SK-N-MC (cell line): ENCODE measurements at places on chromosomes 1 and 21.
A peak's percentile ranks its signal among the peaks of the same experiment; 100 is the strongest.

DNA sequence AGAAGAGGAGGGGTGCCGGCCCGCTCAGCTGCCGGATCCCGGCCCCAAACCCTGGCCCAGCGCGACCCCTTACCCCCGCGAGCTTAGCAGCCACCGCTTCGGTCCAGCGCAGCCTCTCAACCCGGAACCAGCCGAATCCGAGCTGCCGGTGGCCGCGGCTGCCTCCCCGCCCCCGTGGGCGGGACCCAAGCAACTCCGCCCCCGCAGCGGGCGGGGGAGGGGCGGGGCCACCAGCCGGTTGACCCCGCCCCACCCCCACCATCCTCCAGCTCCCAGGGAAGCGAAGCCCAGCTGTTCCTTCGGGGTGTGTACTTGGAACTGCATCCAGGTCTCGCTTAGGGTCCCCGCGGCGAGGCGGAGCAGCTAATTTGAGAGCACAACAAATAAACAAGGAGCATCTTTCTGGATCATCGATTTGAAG is at the start of gene TRIM62:
Gene TRIM62, minus strand, starts transcription at position 123 of the 421 bp plus-strand sequence. CDS start 611 bp downstream, outside the sequence.
- no peak for DNase-seq

- DNase-seq = no peak
Measured at GRCh38 chr1:8365661-8366362, 47.9 kb downstream of the SLC45A1 start.

- DNase-seq = no peak
Measured at GRCh38 chr1:31936981-31937299, 1.2 kb downstream of the PTP4A2 start.

- DNase-seq = no peak
Measured at GRCh38 chr1:14777516-14778506, 179.3 kb downstream of the KAZN start.

DNA sequence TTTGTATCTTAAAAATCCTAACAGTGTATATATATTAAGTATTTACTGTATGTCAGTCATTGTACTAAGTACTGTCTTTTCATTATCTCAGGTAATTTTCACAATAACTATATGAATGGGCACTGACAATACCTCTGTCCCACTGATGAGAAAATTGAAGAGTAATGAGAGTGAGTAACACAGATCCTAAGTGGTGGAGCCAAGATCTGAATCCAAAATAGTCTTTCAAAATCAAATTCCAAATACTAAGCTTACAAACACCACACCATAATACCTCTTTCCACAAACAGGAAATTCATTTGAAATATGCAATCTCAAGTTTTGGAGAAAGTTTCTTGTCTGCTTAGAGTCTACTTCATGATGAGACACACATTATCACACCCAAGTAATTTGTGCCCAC is 105.9 kb upstream of the EDEM3 start:
- no peak for DNase-seq

GRCh38 chr1:216238844-216239243 is 184.4 kb downstream of the USH2A start:
- peak; percentile 45 for DNase-seq

GRCh38 chr1:167429612-167430011 is 88.7 kb downstream of the CD247 start:
- DNase-seq = no peak

GRCh38 chr1:19405761-19406487 is 79.4 kb downstream of the CAPZB start:
- no peak for DNase-seq

DNA sequence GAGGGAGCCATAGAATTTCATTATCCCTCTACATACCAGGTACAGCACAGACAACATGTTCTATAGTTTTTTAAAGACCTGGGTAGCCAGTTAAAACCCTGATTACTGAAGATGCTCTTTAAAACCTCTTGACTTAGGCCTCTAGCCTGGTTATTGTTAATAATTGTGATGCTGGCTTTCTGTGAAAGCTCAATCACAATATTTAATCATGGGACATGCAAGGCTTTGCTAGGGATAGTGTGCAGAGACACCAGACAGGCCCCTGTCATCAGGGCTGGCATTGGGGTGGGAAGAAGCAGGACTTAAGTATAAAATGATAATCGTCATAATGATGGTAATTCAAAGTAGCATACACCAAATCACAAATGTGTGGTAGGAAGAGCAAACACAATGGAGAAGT is 274.4 kb downstream of the PTBP2 start:
- no peak for DNase-seq

DNA sequence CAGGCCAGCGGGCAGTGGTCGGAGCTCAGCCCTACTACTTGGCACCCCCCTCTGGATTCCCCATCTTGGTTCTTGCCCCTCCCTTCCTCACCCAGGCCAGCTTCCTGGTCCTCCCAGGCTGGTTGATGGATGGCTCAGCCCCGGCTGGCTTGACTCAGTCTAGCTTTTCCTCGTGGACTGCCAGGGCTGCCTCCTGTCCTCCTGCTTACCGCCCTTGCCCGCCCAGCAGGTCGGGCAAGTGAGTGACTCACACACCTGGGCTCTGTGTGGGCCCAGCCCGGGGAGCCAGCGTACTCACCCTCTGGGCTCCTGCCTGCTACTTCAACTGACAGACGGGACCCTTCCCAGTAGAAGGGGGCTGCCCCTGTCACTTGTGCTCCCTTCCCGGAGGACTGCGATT is 19.5 kb upstream of the ARHGEF10L start:
- no peak for DNase-seq

- no peak for DNase-seq
Measured at GRCh38 chr1:205669341-205670149, 10.8 kb downstream of the SLC45A3 start.

DNA sequence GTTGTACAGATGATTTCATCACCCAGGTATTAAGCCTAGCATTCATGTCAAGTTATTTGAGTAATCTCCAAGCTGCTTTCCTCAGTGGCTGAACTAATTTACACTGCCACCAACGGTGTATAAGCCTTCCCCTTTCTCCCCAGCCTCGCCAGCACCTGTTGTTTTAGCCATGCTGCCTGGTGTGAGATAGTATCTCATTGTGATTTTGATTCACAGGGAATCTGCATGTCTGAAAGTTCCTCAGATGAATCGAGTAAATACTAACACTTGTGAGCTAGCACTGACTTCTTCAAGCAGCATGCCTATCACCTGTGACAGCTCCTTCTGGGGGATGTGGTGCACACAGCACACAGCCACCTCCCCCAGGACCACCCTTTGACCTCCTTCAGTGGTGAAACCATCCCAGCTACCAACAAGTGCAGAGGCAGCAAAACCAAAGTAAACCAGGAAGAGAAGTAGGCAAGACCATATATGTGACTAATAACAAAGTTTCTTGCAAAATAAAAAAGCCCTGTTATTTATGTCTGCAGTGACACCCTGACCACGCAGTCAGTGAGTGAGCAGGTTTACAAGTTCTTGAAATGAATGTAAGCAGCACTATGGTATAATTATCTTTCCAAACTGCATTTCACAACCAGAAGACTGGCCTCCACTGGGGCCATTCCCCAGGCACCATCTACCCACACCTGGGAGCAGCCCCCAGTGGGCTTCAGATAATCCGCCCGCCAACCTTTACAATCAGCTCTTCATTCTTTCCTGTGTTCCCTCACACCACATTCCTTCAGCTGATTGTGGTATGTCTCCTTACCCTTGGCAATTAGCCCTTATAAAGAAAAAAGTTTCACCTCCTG is 173.8 kb downstream of the ETS2 start:
- DNase-seq = no peak

- no peak for DNase-seq
Measured at GRCh38 chr1:220906561-220907334, 27.5 kb downstream of the HLX start.

- no peak for DNase-seq
Measured at GRCh38 chr1:109475261-109475660, 8.4 kb upstream of the ATXN7L2 start.

DNA sequence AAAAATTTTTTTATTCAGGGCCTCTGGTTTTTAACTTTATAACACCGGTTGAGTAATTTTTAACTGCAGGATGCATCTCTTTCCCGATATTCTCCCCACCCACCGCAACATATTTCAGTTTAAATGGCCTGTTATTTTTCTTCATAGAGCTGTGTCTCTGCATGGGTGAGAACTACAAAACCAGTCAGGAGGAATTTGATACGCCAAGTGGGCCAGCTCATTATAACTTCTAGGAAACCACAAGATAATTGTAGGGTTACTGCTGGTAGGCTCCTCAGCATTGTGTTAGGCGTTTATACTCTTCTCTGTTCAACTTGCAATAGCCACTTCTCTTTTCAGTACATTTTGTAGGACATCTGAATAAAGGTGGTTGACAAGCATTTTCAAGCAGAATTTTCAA is 169.7 kb downstream of the PBX1 start:
- peak; percentile 59 for DNase-seq

- peak; percentile 64 for DNase-seq
Measured at GRCh38 chr1:150979092-150980056, 2.7 kb upstream of the ANXA9 start.

DNA sequence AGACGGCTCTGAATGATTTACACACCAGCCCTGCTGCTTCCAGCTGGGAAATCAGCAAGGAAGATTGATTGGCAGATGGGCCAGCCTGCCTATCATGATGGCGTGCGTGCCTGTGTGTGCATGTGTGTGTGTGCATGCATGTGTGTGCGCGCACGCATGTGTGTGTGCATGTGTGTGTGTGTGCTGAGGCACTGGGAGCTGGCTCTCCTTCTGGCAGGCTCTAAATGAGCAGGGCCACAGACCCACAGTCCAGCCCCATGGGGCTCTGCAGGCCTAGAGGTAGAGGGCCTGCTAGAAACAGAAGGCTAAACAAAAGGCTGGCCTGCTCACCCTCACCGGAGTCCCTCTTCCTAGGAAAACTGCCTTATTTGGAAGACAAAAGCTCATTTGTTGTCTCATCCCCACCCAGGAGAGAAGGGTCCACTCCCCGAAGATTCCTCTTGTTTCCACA is 6.0 kb downstream of the KLHDC8A start:
- no peak for DNase-seq

- no peak for DNase-seq
Measured at GRCh38 chr1:175071276-175071943, 3.8 kb downstream of the TNN start.

DNA sequence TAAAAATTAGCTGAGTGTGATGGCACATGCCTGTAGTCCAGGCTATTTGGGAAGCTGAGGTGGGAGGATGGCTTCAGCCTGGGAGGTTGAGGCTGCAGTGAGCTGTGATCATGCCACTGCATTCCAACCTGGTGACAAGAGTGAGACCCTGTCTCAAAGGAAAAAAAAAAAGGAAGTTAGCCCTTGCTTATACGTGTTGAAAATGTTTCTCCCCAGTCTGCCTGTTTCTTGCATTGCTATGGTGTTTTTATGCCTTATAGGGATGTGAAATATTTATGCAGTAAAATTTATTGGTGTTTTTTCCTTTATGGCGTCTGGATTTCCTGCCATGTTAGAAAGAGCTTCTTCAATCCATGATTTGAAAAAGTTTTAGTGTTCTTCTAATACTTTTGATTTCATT is 3.6 kb upstream of the RERE start:
- peak; percentile 60 for DNase-seq

GRCh38 chr1:97680894-97681293 is 239.9 kb downstream of the DPYD start:
- no peak for DNase-seq
